Caudate nucleus (tissue), 63 donors: ENCODE measurements at places on chromosomes 2 and 18.

DNA sequence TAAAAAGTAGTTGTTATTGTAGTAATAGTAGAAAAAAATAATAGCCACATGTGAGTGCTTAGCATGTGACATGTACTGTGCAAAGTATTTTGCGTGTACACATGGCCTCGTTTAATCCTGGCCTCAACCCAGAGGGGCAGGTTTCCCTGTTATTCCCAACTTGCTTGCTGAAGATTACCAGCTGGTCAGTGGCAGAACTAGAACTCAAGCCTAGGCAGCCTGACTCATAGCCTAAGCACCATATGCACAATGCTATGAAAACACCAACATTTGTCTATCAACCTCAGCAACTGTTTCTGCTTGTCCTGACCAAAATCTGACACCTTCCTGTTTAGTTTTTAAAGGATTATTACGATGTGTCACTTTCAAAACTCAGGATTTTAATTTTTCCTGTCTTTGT is 234.9 kb upstream of the SMAD7 start:
- no peak for DNase-seq

DNA sequence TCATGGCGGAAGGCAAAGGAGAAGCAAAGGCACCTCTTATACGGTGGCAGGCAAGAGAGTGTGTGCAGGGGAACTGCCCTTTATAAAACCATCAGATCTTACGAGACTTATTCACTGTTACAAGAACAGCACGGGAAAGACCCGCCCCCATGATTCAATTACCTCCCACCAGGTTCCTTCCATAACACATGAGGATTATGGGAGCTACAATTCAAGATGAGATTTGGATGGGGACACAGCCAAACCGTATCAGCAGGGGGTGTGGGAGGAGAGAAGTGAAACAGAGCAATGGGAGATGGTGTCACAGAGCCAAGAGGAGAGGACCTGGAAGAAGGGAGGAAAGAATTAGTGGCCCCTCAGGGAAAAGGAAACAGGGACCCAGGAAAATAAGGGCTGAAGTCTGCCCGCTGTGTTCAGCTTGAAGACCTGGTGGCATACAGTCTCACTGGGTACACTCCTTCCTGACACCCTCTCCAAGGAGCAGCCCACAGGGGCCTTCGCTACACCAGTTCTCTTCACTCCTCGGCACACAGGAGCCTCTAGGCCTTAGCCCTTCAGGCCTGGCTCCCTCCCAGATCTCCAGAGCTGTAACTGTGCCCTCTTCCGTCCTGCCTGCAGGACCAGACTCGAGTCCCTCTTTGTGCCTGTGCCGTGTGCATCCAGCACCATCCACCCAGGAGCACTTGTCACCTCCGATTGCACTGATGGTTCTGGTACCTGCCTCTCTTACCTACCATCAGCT is 262.1 kb downstream of the EIPR1 start:
- no peak for DNase-seq

GRCh38 chr2:24163186-24163585 is 11.7 kb upstream of the FAM228A start:
- no peak for DNase-seq

DNA sequence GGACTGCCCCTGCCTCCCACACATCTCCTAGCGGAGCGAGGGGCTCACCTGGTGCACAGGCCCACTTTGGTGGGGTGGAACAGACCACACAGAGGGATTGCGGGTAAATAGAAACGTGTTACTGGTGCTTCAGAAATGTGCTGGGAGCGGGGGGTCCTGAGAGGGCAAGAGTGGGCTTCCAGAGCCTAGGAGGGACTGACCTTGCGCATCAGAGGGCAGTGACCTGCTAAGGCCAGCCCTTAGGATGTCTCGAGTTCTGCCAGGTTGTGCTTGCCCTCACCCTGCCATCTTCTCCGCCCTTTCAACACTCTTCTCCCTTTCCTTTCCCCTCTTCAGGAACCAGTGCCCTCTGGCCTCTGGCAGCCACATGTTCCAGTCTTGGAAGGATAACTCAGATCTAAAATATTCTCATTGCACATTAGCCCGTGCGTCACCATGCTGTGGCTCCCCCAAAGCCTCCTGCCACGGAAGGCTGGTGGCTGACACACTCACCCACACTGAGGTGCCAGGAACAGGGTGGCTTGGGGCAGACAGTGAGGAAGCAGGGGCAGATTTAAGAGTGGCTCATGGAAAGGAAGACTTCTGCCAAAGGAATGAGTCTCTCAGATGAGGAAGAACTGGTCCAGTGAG is 89.6 kb downstream of the MCFD2 start:
- no peak for DNase-seq
